ENCODE measurements at places on chromosomes 1 and 21. TPM values are rescaled to one million over a fixed set of nuclear protein-coding genes. Genes with fewer than 3 reads are reported as not detected.

GRCh38 chr1:2438641-2439040 is 26.3 kb upstream of the PEX10 start:
- no peak for DNase-seq

GRCh38 chr1:182568647-182569284 is 20.3 kb downstream of the RNASEL start:
- no peak for DNase-seq

GRCh38 chr1:162878000-162878596 is 17.1 kb upstream of the CCDC190 start:
- DNase-seq, result peak; percentile 94

DNA sequence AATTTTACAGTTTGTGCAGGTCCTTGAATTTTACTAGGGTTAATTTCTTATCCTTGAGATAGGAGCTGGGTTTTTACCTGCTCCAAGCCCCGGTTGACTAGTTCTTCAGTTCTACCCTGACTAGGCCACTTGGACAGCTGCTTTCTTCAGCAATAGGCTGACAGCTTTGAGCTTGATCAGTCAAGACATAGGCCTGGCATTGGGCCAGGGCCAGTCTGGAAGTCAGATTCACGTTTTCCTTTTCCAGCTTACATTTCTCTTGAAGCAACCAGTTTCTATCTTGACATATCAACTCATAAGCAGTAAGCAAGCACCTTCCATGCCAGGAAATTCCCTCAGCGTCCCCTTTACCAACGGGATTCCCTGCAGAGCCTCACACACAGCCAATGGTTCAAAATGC is 63.7 kb upstream of the AJAP1 start:
- no peak for DNase-seq

- DNase-seq, result no peak
Observed at GRCh38 chr1:60911966-60912697, 170.2 kb upstream of the NFIA start.

DNA sequence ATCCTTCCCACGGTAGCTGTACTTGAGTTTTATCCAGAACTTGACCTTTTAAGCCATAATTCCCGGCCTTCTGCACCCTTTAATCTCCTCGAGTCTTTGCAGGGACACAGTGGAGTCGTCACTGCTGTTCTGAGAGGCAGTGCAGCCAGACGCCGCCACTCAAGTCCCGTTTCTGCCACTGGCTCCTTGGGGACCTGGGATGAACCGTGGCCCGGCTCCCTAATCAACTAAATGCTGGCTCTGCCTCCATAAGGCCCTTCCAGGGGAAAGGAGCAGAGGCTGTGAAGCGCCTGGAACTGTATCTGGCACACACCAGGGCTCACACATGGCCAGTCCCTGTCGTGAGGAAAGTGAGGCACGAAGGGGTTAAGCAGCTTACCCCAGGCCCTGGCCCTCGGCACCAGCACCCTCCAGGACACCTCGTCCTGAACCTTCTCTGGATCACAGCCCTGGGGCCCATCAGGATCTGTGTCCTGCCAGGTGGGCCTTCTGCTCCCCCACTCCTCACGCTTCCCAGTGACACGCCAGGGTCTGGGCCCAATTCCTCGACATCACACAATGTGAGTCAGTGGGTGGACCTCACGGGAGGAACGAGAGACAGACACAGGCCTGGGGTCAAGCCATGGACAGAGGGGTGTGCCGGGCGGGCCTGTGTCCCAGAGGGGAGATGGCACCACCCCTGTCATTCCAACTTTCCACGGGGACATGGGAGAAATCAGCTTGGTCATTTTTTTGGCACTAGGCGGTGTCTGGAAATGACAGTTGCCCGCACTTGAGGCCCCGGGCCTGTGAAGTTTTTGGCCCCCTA is 23.5 kb upstream of the C1orf174 start:
- no peak for DNase-seq

DNA sequence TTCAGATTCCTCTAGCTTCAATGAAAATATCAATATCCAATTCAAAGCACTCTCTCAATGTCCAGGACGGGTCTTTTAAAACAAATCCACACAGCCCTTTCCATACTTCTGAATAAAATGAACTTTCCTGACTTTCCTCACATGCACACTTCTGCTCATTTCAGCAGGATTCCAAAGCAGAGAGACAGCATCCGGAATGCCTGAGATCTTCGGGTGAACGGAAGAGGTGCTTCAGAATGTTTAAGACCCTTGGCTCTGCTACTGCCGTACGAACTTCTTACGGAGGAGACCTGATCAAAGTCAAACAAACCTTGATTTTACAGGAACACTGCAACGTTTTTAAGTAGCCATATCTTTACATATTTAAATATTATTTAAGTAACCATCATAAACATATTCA is 245.7 kb downstream of the PTBP2 start:
- no peak for DNase-seq

DNA sequence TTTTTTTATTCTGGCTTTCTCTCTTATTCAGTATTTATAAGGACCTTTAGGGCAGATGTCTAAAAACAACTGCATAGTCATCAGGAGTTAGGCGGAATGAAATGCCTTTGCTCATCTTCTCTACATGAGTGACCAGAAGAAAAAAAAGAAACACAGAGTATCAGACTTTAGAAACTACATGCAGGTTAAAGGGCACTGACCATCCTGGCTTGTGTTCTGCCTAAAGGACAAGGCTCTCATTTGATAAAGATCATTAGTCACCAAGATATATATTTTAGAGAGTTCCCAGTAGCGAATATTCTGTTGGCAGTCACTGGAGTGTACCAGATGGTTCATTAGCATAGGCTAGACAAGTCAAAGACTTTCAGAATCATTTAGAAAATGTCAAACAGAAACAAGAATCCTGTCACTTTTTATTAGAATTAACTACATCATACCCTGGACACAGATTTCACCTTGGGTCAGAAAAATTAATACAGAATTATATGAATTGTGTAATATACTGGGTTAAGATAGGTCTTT is 145.6 kb downstream of the NR5A2 start:
- DNase-seq, result no peak

Gene OR2L5
- not detected for total RNA-seq

Gene NECTIN4
- total RNA-seq, result not detected

Data from fibroblast of the aortic adventitia (primary cell).